NCI-H446 treated with DMSO at 0.1 percent for 48 hours (cell line): ENCODE measurements at places on chromosomes 6 and 20.
A peak's percentile ranks its signal among the peaks of the same experiment; 100 is the strongest.

GRCh38 chr20:64238851-64239387, 16.6 kb upstream of the PCMTD2 start:
- no peak for DNase-seq

GRCh38 chr6:122730775-122731386, 48.6 kb upstream of the FABP7 start:
- DNase-seq = no peak

GRCh38 chr20:324177-325044, 941 bp upstream of the SOX12 start:
- DNase-seq = peak; percentile 87

- no peak for DNase-seq
Observed at GRCh38 chr6:4349323-4349722, 213.9 kb upstream of the ECI2 start.

DNA sequence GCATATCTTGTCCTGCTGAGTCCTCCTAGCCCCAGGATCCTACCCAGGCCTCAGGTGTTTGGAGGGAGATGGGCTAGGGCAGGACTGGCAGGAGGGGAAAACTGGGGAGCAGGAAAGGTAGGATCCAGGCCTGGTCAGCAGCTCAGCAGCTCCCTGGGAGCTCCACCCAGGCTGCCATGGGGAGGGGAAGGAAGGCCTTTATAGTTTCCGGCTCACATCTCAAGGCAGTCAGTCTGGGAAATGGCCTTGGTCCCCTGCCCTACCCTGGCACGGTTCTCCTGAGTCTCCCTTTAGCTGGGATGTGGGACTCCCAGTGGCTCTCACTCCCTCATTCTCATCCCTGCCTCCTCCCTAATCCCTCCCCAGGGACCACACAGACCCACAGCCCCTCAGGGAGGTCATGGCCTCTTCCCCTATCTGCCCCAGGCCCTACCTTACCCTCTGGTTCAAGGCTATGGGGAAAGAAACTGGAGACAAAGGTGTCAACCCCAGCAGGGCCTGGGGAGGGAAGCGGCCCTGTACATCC, 1.6 kb downstream of the SLC44A4 start:
- DNase-seq = no peak
